ENCODE measurements at places on chromosomes 1 and 21.

DNA sequence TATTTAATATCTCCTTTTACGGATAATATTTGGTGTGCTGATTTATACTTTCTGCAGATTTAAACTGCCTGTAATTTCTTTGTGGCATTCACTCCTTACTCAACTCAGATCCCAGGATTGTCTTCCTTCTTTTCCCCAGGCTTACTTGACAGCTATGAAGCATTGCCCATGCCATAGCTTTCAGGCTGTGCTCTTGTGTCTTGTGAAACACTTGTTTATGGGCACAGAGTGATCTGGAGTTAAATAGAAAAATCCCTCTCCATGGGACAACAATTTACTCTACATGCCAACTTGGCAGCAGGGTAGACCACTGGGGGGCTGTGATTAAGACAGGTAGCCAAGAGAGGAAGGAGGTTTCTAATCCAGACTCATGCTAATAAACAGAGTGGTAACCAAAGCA is 57.4 kb downstream of the PPP1R12B start:
- no peak for DNase-seq

DNA sequence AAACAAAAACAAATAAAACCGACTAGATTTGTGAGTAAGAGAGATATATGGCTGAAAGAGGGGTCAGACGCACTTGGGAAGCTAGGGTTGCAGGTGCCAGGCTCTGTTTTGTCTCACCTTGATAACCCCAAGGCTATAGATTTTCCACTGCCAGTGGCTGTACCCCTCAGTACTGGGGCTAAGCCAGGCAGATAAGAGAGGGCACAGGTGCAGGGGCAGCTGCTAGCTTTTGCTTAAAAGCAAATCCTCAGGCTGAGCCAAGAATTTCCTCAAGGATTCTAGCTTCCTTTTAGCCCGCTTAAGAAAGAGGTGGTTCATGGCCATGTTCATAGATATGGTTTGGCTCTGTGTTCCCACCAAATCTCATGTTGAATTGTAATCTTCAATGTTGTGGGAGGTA is 57.9 kb downstream of the OVGP1 start:
- DNase-seq = no peak

DNA sequence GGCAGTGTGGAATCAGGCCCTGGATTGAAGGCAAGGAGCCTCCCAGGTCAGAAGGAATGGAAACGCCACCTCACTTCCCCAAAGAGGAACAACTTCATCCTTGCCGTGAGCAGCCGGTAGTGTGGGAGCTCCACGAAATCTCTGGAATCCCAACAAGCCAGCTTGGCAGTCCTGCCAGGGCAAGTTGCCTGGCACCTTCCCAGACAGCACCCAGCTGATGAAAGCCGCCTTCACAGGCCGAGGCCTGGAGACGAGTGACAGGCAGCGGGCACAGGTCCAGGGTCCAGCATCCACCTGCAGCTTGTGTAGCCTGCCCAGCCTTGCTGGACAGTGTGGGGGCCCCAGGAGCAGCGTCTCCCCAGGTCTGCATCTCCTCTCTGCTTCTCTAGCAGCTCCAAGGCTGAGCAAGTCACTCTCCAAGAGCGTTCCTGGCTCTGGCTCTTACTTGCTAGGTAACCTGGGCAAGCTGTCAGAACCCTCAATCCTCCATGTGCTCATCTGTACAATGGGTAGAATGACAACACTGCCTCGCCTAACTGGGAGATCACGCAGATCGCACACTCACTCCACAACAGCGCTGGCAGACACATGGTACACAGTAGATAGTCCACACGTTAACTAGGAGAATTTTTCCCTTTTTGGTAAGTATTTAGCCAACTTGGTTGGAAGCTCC is 43.0 kb downstream of the ACOT7 start:
- DNase-seq = no peak

- DNase-seq = no peak
Observed at GRCh38 chr1:205576011-205576410, 55.8 kb downstream of the ELK4 start.

GRCh38 chr1:154423304-154423987 is 18.3 kb downstream of the IL6R start:
- no peak for DNase-seq

GRCh38 chr1:84146411-84147032 is 2.5 kb downstream of the PRKACB start:
- peak; percentile 17 for DNase-seq

DNA sequence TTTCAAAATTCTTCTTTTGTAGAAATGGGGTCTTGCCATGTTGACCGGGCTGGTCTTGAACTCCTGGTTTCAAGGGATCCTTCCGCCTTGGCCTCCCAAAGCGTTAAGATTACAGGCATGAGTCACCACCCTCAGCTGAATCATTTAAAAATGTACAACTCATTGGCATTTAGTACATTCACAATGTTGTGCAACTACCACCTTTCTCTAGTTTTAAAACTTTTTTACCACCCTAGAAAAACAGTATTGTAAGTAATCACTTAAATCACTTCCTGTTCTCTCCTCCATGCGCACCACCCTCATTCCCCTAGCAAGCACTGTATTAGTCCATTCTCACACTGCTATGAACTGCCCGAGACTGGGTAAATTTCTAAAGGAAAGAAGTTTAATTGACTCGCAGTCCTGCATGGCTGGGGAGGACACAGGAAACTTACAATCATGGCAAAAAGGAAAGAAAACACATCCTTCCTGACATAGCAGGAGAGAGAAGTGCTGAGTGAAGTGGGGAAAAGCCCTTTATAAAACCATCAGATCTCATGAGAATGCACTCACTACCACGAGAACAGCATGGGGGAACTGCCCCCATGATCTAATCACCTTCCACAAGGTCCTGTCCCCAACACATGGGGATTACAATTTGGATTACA is 14.4 kb upstream of the THEM5 start:
- DNase-seq = peak; percentile 12

DNA sequence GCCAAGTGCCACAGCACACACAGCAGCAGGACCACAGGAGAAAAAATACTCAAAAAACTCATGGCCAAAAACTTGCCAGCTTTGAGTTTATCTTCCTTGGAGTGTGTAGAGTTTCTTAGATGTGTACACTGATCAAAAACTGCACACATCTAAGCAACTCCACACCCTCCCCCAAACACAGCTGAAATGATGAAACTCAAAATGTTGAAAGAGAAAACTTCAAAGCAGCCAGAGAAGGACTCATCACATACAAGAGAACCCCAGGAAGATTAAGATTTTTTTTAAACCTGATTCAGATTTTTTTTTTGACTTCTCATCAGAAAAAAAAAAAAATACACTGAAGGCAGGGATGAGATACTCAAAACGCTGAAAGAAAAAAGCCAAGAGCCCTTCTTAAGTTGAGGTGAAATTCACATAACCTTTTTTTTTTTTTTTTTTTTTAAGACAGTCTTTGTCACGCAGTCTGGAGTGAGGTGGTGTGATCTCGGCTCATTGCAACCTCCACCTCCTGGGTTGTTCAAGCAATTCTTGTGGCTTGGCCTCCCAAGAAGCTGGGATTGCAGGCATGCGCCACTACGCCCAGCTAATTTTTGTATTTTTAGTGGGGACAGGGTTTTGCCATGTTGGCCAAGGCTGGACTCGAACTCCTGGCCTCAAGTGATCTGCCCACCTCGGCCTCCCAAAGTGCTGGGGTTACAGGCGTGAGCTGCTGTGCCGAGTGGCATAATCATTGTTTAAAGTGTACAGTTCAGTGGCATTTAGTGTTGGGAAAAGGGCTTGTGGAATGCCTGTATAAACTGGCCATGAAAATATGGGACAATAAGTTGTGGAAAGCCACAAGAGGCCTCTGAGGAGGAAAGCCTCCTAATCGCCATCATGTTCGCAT is 20.9 kb upstream of the PDXK start:
- DNase-seq = no peak

DNA sequence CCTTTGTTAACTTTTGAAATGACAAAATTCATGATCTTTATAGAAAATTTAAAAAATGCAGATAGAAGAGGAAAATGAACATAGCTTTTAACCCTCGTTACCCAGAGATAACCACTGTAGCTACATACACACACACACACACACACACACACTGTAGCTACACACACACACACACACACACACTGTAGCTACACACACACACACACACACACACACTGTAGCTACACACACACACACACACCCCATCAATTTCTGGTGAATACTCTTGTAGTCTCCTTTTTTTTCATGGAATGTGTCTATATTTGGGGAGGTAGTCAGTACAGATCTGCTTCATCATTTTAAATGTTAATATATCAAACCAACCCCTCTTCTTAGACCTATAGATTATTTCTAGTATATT is 58.5 kb downstream of the SH3BGR start:
- no peak for DNase-seq

GRCh38 chr1:165129568-165130164 is 226.8 kb downstream of the LMX1A start:
- DNase-seq = no peak

- no peak for DNase-seq
Observed at GRCh38 chr1:155834296-155834926, 22.6 kb downstream of the GON4L start.

GRCh38 chr21:42744520-42745445 is 91.4 kb downstream of the PDE9A start:
- no peak for DNase-seq

DNA sequence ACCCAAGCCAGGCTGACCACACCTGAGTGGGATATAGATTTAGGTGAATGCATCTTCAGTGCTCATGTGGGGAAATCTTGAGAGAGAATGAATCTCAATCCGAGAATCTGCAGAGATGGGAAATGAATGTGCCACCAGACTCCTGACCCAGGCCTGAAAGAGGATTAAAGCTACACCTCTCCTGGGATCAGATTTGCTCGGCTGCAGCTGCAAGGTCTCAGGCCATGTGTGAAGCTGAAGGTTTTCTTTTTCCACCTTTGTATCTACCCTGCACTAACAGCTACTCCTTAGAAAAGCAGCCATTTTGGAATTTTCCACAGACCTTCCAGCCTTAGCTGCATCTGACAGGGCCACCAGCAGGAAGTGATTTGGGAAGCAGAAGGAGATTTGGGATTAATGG is 18.3 kb downstream of the GPR3 start:
- no peak for DNase-seq

DNA sequence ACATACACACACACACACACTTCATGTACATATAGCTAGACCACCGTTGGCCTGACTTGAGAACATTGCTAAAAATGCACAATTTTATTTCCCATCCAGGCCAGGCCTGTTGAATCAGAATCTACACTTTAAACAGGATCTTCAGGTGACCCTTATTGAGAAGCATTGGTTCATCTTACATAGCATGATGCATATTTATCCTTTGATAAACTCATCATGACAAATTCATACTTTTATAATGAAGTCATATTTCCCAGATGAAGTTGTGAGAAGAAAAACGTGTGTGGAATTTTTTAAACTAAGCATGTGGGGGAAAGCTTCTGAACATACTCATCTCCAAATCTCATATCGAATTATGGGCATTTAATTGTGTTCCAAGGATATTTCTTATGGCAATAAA is 877.7 kb downstream of the MRPL39 start:
- peak; percentile 31 for DNase-seq

GRCh38 chr1:25610822-25611630 is 5.6 kb upstream of the MAN1C1 start:
- DNase-seq = no peak

DNA sequence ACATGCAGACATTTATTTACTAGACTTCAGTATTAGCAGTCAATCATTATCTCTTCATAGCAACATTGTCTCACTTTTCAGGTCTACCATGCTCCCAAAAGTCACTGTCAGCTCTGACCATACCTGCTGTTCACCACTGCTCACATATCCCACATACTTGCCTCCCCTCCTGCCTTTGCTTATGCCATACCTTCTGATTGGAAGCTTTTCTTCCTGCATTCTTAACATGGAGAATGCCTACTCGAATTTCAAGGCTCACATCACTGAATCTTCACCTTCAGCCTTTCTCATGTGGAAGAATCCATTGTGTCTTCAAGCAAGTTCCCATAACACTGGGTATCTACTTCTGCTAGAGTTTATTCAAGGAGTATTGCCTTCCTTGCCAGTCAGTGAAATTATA is 135.4 kb downstream of the NTNG1 start:
- DNase-seq = no peak

- DNase-seq = no peak
Observed at GRCh38 chr21:38937844-38938243, 132.1 kb downstream of the ETS2 start.

DNA sequence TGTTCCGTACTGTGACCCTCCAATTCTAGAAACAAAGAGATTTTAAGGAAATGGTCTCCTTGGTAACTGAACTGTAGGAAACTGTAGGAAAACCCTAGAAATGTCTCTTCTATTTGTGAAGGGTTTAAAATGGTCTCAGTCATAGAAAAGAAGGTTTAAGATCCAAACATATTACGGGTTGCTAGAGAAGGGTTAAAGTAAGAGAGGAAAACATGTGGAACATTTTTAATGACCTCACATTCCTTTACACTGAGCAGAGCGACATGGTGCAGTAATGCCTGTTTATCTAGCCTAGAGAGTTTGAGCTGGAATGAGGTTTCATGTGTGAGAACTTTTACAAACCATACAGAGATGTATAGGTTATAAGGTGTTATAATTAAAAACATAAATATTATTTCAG is 36.9 kb upstream of the C1orf105 start:
- no peak for DNase-seq

DNA sequence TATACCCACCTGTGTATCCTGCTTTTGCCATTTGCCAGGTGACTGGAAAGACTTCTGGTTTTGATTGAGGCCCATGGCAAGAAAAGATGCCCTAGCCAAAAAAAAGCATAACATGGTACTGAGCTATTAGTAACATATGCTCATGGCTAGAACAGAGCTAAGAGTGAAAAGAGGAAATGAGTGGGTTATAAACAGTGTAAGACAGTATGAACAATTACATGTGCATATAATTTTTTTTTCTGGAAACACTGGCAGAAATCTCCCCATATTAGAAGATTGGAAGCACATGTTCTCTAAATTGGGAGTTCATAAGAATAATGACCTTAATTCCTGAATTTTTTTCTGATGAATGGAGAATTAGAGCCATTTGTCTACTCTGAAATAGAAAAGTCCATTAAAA is 41.2 kb upstream of the PDC start:
- DNase-seq = peak; percentile 78

- DNase-seq = no peak
Observed at GRCh38 chr1:191888996-191889622, 269.2 kb upstream of the RGS18 start.

GRCh38 chr1:117812869-117813511 is 116.4 kb downstream of the GDAP2 start:
- peak; percentile 46 for DNase-seq

DNA sequence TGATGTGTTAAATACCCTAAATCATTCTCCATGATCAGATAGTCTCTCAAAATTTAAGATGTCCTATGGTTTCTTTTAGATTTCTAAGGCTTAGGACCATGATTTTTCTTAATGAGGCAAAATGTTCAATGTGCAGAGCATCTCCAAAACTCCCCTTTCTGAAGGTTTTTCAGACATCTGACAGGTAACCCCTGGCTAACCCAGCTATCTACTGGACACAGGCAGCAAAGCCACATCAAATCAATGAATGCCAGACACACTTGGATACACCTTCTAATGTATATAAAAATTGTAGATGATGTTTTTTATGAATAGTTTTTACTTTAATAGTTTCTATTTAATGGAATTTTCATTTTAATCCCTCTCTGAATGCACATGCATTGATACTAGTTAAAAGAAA is 285.6 kb downstream of the GRIK1 start:
- DNase-seq = no peak

Data from fibroblast of skin of left biceps (primary cell).